Fibroblast of mammary gland (primary cell): ENCODE measurements at places on chromosomes 5 and 9.

GRCh38 chr9:93270976-93271375, 87.0 kb downstream of the WNK2 start:
- no peak for DNase-seq

- DNase-seq, result peak; percentile 84
Observed at GRCh38 chr5:172716796-172717313, 54.1 kb downstream of the DUSP1 start.

DNA sequence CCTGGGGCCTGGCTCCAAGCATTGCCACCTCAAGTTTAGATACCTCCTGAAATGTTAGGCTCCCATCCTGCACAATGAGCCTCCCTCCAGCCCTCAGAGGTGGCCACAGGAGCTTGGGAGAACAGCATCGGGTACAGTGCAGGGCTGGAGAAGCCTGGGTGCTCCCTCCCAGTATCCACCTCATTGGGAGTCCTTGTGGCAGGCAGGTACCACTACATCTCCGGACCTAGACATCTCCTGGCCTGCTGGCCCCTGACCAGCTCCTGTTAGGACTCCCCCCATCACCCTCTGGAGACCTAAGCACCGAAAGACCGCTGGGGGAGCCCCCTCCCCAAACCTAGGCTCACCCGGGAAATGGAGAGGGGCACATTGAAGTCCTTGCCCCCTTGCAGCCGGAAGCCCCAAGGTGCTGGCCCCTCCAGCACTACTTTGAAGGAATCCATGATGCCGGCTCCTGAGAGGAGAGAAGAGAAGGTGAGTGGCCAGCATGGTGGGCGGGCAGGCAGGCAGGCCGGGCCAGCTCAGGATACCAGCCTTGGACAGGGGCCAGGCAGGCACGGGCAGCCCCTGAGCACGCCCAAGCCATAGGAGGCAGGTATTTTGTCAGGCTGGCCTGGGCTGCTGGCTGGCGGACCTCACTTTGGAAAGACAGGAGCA, 1.2 kb downstream of the PDLIM7 start:
- peak; percentile 41 for DNase-seq

- DNase-seq, result no peak
Observed at GRCh38 chr5:177605078-177605477, 5.1 kb downstream of the B4GALT7 start.

DNA sequence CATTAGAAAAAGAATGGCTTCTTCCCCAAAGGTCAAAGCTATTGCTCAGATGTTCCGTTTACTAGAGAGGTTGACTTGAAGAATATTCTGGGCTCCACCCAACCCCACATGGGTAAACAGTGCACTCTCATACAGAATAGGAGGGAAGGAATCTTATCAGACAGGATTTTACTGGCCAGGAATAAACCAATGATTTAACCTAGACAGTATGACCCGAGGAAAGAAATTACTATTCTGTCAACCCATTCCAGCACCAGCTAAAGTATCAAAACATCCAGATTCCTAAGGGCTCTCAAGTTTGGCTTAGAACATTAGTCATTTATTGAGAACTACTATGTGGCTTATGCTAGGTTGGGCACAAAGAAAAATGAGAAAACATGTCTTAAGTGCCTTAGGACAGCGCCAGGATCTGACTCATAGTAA, 493.6 kb upstream of the KLF4 start:
- peak; percentile 80 for DNase-seq

DNA sequence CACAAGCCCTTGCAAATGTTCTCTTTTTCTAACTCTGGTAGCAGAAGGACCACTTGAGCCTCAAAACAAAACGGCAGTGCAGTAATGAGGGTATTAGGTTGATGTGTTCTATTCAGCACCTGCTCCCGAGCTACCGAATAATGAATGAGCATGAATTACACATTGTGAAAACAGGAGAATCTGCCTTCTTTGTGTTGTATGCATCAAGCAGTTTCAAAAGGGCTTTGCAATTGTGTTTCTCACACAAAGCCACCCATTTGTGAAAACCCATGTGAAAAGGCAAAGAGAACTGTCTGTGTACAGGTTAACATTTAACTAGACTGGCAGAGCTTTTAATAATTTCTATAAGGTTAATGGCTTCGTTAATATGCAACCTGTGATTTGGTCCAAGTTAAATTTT, 97.8 kb downstream of the STK32A start:
- DNase-seq, result no peak

DNA sequence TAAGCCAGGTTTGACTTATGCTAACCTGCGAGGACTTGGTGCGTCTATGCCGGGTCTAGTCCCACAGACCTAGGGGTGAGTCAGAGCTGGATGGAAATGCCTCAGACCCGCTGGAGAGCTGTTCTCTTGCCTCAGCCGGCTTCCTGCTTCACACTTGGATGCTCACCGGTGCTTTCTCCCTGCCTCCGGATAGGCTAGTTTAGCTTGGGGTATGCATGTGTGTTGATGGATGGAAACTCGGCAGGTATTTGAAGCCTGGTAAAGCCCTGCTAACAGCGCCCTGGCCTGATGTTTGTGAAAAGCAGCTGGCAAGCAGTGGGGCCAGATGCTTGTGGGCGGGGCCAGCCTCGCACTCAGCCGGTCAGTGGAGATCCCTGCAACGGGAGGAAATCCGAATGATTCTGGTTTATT, 29.3 kb downstream of the PRRC2B start:
- DNase-seq, result peak; percentile 82

DNA sequence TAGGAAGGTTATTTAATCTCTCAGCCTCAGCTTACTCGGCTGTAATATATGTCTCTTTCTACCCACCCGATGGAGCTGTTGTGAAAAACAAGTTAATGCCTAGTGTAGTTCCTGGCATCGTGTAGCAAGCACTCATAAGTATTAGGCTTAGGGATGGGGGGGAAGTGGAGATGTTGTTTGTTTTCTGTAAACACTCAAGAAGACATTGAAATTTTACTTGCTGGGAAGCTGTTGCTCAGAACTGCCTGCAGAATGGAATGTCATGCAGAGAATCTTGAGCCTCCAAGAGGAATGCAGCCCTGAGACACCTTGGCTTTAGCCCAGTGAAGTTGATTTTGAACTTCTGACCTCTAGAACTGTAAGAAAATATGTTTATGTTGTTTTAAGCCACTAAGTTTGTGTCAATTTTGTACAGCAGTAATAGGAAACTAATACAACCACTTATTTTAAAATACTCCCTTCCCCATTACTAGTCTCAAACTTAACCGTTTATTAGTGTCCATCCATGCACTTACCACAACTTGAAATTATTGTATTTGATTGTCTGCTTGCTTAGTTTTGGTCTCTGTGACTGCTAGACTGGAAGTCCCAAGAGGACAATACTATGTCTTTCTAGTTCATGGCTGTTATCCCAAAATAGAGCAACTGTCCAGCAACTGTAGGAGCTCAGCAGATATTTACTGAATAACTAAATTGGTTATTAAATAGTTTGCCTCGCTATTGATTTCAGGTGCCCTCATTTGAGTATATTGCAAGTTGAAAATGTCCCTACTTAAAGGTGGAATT, 53.8 kb downstream of the MFAP3 start:
- no peak for DNase-seq

GRCh38 chr5:54230936-54231685, 79.3 kb downstream of the ARL15 start:
- no peak for DNase-seq

DNA sequence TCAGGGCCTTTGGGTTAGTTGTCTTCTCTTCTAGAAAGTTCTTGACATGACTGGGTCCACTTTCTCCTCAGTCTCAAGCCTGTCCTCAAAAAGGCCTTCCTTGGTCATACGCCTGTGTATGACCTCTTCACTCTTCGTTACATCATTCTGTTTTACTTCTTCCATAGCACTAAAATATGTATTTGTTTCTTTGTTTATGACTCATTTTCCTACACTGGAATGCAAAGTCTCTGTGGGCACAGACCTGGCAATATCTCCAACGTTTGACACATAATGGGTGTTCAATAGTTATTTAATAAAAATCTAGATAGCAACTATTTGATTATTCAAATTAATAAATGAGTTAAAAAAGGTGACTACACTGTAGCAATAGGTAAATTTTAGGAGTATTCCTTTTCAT, 85.1 kb downstream of the YIPF5 start:
- DNase-seq, result no peak

- no peak for DNase-seq
Observed at GRCh38 chr5:142800776-142801494, 30.8 kb downstream of the ARHGAP26 start.

GRCh38 chr5:127994087-127994660, 89.4 kb upstream of the SLC12A2 start:
- no peak for DNase-seq

DNA sequence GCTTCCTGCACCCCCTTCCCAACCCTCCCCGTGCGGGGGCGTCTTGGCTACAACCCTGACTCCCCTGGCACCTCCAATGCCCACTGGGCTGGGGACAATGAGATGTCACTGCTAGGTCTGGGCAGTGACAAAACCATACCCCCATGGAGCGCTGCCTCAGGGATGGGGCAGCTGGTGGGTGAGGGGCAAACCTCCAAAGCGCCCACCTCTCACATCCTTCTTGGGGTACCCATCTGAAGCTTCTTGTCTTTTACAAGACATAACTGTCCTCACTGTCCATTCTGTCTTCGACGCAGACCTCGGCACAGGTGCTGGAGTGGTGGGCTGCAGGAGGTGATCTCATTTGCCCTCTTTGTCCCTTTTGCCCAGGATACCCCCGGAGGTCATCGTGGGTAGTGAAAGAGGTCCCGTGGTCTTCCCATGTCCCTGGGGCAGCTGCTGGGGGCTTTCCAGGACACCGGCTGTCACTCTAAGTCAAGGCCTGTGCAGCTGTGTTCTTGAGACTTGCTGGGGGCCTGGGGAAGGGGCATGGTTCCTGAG, 27.8 kb upstream of the CSF1R start:
- DNase-seq, result no peak

DNA sequence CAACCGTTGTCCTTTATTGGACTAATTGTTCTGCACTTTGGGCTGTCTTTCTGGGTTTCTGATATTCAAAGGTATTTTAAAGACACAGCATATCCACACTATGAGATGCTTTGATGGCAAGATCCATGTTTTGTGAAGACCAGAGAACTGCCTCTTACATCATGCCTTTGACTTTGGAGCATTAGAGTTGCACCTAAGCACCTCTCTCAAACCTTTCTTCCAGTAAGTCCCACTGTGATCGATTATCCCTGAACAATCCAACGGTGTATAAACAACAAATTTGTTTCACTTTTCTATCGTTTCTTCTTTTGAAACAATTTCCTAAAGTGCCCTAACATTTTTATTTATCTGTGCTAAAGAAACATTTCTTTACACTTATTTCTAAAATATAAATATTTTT, 144.4 kb downstream of the KCTD16 start:
- no peak for DNase-seq

- DNase-seq, result no peak
Observed at GRCh38 chr5:14893381-14893780, 21.8 kb upstream of the ANKH start.

- peak; percentile 52 for DNase-seq
Observed at GRCh38 chr5:9168791-9169556, 376.9 kb downstream of the SEMA5A start.

DNA sequence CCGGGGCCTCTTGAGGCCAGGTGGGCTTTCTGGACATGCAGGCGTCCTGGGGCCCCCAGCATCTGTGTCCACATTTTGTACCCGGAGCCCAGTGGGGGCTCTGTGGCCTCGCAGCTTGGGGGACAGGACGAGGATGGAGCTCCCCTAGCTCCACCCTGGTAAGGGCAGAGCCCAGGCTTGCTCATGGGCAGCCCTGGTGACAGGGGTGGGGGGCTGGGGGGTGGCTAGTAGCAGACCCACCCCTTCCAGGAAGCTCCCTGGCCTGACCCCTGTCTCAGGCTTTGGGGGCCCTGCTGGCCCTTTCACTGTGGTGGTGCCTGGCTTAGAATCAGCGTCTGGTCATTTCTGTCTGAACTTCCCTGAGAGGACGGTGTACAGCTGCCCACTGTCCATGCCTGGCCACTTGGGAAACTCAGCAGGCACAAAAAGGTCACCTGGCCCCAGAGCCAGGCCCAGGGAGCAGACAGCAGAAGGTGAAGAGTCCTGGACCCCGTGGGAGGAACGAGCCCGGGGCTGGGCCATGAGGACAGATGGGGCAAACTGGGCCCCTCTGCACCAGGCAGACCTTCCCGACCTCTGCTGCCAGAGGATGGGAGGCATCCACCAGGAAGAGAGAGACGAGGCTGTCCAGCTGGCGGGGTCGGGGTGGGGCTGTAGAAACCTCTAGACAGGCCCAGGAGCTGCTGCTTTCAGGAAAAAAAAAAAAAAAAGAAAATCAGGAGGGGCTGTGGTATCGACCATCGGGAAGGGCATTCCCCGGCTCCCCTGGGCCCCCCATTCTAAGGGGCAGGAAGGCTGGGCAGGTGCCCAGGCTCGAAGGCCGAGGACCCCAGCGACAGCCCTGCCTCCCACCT, 52.8 kb downstream of the EXD3 start:
- DNase-seq, result no peak

GRCh38 chr5:86532429-86532828, 85.3 kb upstream of the COX7C start:
- DNase-seq, result no peak

GRCh38 chr5:96562614-96563013, 99.6 kb upstream of the CAST start:
- DNase-seq, result peak; percentile 39

DNA sequence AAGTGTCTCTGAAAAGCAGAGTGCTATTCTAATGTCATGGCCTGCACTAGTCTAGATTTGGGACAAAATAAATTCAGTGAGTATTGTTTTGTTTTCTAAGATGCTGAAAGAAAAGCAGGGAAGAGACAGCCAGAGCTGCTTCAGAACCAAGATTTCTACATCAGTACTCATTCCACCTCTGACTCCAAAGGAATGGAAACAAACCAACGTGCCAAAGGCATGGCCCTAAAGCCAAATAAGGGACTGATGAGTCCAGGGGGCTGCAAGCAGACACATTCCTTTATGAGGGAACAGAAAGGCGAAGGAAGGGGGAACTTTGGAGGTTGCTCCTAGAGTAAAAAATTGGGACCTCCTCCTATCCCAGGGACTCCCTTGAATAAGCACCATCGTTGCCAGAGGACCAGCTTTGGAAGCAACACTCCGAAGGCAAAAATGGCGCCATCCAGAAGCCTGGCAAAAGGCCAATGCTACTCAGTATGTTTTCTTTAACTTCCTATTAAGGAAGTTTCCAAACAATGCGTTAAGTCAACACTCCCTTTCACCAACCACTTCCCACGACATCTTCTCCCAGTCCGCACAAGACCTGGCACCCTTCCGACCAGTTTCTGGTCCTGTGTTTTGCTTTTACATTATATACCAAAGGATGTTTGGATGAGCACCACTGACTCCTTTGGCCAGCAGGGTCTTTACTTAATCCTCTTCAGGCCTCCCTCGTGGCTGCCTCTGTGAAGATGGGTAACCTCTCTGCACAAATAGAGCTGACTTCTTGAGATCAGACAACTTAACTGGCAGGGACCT, 31.6 kb downstream of the ADAM19 start:
- DNase-seq, result peak; percentile 40

DNA sequence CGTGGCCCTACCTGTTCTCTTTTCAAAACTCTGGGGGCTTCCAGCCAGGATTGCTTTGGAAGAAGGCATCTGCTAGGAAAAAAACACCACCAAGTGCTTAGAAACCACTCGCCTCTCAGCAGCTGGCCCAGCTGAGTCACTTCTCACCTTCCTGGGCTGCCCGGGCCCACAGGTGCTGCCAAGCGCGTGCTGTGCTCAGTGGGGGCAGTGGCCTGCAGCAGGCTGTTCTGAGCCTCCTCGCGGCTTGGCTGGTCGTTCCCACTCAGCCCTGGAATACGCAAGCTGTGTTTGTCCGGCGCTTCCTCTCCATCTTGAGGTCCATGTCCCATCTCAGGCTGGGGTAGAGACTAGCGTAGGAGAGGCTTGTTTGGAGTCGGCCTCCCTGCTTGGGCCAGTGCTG, 102.5 kb upstream of the FCN2 start:
- DNase-seq, result no peak
